ENCODE measurements at places on chromosomes 1 and 21. TPM values are rescaled to one million over a fixed set of nuclear protein-coding genes. Genes with fewer than 3 reads are reported as not detected.

The REN gene
- not detected for total RNA-seq

The PGLYRP4 gene
- total RNA-seq = not detected

- no peaks in the 10 kb centered on the region for H3K4me1 ChIP-seq
- H3K36me3 ChIP-seq = no peaks in the 10 kb centered on the region
- H3K4me3 ChIP-seq = no peak overlapping the region
- no peaks in the 10 kb centered on the region for H3K27me3 ChIP-seq
These were observed 640.0 kb upstream of the ADGRL2 start for GRCh38 chr1:81160696-81161095.

DNA sequence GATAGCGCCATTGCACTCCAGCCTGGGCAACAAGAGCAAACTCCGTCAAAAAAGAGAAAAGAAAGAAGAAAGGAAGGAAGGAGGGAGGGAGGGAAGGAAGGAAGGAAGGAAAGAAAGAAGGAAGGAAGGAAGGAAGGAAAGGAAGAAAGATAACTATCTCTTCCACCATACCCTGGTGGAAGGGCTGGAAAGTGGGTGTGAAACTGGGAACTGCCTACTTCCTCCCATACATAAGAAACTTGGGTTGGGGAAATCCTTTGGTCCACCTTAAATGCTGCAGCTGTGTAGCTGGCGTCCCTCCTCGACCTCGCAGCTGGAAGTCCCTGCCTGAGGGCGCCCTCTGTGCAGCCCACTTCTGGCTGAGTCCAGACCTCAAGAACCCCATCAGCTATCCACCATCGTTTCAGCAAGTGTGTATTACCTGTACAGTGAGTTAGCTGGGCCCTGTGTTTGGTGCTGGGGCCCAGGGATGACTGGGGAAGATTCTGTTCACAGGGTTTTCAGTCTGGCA, 4.6 kb upstream of the FAM167B start:
- no peaks in the 10 kb centered on the region for H3K27me3 ChIP-seq
- H3K4me1 ChIP-seq = no peaks in the 10 kb centered on the region
- peak; percentile 50 for DNase-seq

DNA sequence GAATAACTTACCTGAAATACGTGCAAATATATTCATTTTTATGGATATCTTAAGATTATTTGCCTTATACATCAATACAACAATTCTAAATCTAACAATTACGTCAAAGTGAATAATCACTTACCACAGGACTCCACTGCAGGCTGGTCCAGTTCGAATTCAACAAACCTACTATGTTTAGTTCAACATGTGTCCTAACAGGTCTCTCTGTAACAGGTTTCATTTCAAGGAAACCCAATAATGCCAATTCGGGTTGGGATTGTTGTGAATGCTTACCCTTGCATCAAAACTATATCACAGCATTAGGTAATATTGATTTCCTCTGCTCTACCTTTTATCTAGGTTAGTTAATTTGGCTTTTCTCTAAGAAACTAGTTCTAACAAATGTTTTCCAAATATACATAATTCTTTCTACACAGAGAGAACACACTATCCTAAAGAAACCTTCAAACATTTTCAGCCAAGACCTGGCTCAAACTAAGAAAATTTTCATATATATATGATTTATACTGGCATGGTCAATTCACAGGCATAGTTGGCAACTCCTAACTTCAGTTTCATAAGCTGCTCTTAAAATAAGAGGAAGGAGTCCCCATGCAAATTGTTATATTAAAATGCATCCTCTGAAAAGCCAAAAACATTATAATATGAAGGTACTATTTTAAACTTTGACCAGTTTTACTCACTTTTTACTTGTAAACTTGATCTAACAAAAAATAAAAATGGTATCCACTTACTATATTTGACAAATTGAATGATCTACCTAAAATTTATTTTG, 4.5 kb downstream of the IVNS1ABP start:
- DNase-seq = no peak
- H3K27me3 ChIP-seq = no peaks in the 10 kb centered on the region
- H3K27ac ChIP-seq = no peak overlapping the region
- H3K4me3 ChIP-seq = peak overlapping the region; percentile 96
- no peaks in the 10 kb centered on the region for H3K4me1 ChIP-seq

- no peaks in the 10 kb centered on the region for H3K27me3 ChIP-seq
- no peak for DNase-seq
- H3K4me3 ChIP-seq = no peak overlapping the region
- no peaks in the 10 kb centered on the region for H3K4me1 ChIP-seq
These were observed 114.8 kb upstream of the PAXBP1 start for GRCh38 chr21:32886339-32886738.
